ENCODE measurements at places on chromosomes 1 and 21. TPM values are rescaled to one million over a fixed set of nuclear protein-coding genes. Genes with fewer than 3 reads are reported as not detected.

- peak; percentile 69 for DNase-seq
Measured at GRCh38 chr1:100866041-100866900, 28.4 kb downstream of the EXTL2 start.

GRCh38 chr1:192521734-192522133 lies 53.8 kb upstream of the RGS1 start:
- DNase-seq: no peak

DNA sequence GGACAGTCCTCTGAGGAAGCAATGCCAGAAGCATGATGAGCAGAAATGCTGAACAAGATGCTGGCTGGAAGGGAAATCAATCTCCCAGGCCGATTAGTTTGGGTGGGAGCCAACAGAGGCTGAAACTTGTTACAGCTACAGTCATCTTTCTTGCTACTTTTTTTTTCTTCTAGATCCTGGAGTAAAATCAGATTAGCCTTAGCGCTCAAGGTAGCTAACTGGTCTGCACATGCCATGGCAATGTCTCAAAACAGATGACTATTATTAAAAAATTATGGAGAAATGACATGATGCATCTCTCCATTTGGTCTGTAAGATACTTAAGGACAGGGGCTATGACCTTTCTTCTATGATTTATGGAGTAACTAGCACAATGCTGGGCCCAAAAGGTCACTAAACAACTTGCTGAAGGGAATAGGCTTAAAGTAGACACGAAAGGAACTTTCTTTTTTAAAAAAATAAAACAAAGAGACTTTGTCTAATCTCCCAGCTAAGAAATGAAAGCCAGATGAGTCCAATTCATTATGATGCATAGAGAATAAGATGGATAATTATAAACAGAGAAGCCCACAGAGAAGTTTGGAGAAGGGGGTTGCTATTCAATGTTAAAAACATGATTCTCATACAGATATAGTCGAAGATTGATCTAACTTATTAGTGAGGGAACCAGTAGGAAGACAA lies 42.5 kb downstream of the UTP25 start:
- no peak for DNase-seq

The POMGNT1 gene
- total RNA-seq: 53.5 TPM

The ANGPTL7 gene
- not detected for total RNA-seq

The SPAG17 gene
- total RNA-seq: not detected
